ENCODE measurements at places on chromosomes 2 and 18.

- no peak for DNase-seq
Observed at GRCh38 chr2:166181813-166182154, 54.0 kb upstream of the SCN1A start.

GRCh38 chr2:44388877-44389276 lies 27.1 kb downstream of the CAMKMT start:
- DNase-seq: no peak

DNA sequence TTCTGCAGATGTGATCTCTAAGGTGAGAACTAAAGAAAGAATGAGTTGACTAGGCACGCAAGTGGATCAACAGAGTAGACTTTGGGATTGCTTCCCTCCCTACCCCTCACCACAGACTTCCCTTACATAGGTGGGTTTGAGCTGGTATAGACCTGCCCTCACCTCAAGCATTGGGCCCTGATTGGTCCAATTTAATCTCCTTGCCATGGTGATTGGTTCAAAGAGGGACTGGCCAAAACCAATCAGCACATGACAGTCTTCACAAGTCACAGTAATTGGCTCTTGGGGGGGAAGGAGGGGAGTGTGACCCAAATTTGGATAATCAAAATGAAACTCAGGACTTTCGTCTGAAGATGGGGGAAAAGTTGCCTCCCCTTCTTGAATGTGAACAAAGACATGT lies 36.6 kb upstream of the LNPK start:
- no peak for DNase-seq

DNA sequence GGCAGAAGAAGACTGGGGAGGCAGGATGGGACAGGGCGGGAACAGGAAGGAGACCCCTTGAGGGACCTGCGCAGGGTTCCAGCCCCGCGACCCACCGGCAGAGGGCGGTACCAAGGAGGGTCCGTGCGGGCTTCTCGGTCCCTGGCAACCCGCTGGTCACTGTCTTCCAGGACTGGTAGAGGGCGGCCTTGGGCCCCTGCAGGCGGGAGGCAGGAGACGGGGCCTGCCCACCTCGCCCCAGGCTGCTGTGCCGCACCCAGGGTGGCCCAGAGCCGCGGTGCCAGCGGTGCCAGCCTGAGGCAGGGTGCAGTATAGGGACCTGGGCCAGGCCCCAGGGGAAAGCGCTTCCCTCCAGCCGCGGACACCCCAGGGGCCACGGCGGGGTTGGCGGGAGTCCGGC lies 34.5 kb downstream of the NEURL3 start:
- no peak for DNase-seq

- peak; percentile 3 for DNase-seq
Observed at GRCh38 chr2:206392118-206392517, 51.2 kb upstream of the ADAM23 start.

DNA sequence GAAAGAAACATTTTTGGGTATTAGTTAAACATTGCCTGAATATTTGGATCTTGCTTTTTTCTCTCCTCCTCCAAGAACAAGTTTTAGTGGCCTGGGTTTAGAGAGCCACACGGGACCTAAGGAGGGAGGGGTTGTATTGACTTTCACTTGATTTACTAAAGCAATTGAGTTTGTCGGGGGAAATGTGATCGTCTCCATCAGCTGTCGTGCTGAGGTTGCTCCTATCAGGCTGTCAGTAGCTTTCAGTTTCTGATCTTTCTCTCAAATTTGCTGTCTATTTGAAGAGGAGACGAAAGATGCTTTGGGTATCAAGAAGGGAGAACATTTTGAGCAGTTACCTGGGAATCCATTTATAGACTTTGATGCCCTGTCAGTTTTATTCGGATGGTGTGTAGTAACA lies 106.0 kb downstream of the SETBP1 start:
- no peak for DNase-seq

DNA sequence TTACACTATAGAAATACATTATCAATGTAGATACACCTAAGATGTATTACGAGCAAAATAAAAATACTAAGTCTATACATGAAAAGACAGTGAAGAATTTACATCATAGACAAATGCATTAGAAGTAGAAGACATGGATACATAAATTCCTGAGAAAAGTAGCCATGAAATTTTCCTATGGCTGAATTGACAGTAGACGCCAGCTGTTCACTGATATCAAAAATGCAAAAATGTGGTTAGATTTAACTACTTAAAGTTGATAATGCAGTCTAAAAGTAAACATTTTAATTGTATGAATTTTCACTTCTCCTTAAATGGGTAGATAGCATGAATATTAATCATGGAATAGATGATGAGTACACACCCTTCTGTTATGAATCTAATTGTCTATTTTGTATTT lies 350.9 kb downstream of the ARHGAP15 start:
- no peak for DNase-seq
